Activated CD8-positive, alpha-beta memory T cell treated with anti-CD3 and anti-CD28 coated beads for 1 hour (primary cell): ENCODE measurements at places on chromosomes 6 and 20.

- no peak for DNase-seq
Measured at GRCh38 chr6:153411070-153411648, 280.1 kb upstream of the RGS17 start.

DNA sequence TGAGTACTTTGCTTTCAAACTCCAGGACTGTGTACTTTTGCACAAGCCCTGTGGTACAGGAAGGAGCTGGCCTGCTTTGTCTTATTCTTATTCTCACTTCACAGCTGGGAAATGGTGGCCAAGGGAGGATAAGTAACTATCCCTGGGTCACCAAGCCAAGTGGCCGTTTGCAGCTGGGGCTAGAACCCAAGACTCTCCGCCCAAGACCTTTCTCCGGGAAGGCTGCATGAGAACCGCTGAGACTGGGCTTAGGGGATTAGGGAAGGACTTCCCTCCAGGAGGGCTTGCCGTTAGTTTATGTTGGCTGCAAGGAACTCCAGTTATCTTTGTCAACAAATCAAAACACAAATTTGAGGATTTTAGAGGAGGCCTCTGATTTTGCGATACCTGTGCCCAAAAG, 343.2 kb upstream of the RNF24 start:
- DNase-seq: no peak

GRCh38 chr6:65646544-65646943, 60.5 kb downstream of the EYS start:
- DNase-seq: no peak

GRCh38 chr20:15842872-15843271, 730.4 kb downstream of the KIF16B start:
- no peak for DNase-seq

DNA sequence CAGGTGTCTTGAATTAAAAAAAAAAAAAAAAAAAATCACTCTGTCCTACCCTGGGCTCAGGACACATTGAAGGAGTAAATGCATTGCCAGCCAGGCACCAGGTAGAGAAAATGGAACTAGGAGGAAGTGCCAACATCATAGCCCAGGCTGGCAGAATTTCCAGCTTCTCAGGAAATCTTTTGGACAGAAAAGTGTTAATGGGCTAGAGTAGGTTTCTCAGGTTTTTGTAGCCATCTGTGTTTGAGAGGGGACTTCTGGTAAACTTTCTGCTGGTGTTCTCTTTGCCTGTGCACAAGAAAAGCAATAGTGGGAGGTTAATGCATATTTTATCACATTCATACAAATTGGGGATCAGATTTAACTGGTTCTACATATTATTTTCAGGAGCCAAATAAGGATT, 678.3 kb upstream of the NRSN1 start:
- DNase-seq: no peak

DNA sequence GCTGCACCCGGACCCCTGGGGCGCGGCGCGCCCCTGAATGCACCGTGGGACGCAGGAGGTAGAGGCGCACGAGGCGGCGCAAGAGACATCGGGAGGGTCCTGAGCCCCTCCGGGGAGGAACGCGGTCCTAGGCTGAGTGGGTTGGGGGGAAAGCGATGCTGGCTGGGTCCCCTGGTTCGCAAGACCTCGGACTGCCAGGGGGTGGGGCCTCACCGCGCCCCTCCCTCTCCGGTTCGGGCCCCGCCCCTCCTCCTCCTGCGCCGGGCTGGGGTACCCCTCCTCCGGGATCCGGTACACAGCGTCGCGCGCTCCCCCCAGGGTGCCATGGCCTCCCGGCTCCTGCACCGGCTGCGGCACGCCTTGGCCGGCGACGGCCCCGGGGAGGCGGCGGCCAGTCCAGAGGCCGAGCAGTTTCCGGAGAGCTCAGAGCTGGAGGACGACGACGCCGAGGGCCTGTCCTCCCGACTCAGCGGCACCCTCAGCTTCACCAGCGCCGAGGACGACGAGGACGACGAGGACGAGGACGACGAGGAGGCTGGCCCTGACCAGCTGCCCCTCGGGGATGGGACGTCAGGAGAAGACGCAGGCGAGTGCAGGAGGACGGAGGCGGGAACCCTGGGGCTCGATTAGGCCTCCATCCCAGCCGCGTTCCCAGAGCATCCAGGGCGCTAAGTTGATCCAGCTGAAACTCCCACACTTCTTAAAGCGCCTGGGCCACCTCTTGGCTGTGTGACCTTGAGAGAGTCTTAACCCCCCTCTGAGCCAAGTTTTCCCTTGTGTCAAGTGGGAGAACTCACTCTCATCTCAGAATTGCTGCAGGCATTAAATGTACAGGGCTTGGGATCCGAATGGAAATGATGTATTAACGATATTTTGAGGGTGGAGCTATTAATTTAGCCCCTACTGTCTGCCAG, 541 bp downstream of the SNX21 start:
- no peak for DNase-seq

DNA sequence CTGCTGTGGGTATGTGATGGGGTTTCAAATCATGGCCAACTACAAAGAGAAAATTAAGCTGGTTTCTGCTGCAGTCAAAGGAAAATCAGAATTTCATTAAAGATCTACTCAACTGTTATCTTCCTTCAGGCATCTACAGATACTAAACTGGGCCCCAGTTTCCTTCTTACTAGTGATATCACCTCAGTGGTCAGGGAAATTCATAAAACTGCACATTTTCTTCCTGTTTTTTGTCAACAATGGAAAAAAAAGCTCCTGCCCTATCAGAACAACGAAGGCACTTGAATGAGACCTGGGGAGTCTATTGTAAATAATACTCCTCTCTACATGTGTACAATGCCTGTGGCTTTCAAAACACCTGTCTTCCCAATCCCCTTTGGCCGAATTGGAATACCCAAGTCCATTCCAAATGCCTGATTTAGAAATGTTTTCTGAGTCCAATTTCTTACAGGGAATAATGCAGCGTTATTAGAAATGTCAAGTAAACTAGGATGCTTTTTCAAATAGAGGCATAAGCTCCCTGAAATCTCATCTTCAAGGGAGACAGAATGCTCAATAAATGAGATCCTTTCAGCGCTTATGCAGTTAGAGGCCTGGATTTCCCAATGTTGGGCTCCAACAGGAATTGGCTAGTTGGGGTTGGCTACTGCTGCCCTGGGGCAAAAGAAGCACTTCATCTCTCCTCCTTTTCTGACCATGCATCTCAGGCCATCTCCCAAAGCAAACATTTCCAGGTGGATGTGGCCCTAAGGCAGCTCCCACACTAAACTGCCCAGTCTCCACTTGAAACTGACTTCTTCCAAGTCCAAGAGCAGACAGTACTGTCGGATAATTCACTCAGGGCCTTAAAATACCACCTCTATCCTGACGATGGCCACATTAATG, 143.3 kb downstream of the NFATC2 start:
- no peak for DNase-seq

DNA sequence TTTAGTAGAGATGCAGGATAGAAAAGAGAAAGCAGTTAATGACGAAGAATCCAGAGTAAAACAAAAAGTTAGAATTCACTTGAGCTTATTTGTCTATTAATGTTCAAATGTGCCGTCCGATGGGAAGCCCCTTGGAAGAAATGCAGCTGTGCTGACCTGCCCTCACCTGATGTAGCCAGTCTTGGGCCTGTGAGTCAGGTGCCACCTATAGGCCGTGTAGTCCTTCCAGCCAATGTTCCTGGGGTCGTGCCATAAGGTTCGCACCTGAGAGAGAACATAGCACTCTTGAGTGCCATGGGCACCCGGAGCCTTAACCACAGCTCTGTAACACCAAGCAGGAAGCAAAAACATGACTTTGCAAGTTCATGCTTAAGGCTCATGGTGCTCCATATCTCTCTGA, 32.4 kb downstream of the THBS2 start:
- no peak for DNase-seq

GRCh38 chr20:50540620-50541605, 30.7 kb downstream of the PTPN1 start:
- no peak for DNase-seq

- no peak for DNase-seq
Measured at GRCh38 chr6:19303383-19303782, 533.8 kb upstream of the ID4 start.

GRCh38 chr20:36924167-36925045, 27.1 kb downstream of the SAMHD1 start:
- DNase-seq: no peak

DNA sequence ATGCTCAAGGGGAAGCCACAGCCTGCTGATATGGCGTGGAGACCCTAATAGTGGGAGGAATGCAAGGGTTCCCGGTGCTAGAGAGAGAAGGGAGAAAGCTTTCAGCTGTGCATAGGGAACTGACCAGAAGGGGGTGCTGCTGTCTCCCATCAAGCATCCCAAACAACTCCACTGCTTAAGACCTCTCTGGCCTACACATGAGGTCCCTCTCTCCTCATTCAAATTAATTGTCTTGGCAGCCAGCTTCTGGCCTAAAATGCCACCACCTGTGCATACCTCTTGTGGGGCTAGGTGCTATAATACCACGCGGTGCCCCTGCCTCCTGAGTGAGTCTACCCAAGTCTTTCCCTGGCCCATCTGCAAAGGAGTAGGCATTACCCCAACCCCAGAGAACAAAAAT, 14.5 kb downstream of the ADISSP start:
- DNase-seq: peak; percentile 33

- DNase-seq: no peak
Measured at GRCh38 chr6:161411265-161411944, 137.5 kb upstream of the AGPAT4 start.

DNA sequence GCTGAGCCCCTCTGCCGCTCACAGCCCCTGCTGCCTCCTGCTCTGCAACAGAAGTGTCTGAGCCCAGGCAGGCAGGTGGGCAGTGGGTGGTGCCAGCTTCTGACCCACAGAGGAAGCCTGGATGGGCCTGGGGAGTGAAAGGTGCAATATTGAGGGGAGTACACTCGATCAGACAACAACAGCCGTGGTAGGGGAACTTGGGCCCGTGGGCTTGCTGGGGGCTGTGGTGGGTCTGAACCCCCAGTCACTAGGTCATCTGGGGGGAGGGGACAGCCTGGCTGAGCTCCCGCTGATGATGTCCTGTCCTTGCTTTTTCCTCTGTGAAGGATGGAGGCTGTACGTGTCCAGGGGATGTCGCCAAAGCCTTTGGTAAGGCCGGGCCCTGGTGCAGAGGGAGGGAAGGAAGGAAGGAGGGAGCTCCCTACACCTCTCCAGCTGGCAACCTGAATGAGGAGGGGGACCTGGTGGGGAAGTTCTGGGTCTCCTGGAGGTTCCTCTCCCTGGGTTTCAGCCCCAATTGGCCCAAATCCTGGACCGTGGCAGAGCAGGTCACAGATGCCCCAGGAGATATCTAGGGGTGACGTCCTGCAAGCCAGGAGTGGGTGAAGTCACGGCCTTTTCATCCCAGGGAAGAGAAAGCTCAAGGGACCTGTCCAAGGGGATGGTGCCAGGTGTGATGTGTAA, 47.2 kb downstream of the GMPR start:
- DNase-seq: no peak

DNA sequence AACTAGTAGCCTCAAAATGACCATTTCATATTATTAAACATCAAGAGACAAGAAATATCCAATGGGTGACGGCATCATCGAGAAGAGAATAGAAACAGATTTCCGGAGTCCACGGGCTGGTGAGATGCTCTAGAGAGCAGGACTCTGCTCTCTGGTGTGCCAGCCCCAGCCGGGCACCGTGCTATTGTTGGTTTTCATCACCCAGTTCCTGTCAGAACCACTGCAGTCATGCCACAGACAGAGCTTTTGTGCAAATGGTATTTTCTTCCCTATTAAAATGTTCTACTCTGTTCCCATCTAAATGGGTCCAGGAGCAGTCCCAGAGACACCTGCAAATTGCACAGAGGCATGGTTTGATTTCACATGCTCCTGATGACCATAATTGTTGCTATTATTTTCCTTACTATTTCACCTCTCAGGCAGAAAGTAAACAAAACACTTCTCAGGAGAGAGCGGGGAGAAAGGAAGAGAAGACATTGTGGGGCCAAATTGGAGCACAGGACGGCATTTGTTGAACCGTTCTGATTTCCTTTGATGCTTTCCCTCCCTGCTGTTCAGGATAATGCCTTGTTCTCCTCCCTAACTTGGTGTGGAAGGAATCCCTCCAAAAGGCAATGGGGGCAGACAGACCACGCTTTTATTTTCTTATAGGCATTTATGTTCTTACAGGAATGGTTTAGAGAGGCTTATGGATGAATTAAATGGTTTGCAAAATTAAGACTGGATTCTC, 11.4 kb upstream of the RAMACL start:
- DNase-seq: no peak

DNA sequence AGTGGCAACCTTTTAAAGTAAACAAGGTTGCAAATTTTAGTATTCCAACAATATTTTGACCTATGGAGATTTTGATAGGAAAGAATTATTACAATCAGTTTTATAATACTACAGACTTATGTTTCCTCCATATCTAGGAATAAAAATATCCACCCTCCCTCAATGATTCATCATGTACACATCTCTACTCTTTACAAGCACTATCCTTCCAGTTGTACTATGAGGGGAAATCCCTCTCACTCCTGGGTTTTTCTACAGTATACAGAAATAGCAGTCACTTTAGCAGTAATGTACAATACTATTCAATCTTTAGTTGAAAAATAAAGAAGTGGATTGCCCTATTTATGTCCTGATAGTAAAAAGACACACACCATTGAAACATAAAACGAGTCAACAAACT, 46.3 kb upstream of the SCML4 start:
- no peak for DNase-seq

DNA sequence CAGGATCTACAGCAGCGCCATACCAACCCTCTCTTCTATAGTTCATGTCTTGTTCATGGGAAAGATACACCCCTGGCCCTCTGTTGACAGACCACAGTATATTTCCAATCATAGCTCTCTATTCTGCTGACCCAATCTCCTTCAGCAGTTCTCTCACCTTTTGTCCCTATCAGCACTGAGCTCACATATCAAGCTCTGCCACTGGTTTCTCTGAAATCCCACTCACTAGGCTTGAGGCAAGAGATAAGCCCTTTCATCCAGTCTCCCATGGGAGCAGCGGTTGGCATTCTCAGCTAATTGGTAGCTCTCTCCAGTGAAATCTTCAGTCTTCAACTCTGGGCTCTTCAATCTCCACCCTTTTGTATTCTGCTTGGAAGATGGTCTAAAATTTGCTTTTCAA, 313.4 kb downstream of the GJA1 start:
- no peak for DNase-seq

- no peak for DNase-seq
Measured at GRCh38 chr20:23164176-23164601, 78.1 kb upstream of the CD93 start.

DNA sequence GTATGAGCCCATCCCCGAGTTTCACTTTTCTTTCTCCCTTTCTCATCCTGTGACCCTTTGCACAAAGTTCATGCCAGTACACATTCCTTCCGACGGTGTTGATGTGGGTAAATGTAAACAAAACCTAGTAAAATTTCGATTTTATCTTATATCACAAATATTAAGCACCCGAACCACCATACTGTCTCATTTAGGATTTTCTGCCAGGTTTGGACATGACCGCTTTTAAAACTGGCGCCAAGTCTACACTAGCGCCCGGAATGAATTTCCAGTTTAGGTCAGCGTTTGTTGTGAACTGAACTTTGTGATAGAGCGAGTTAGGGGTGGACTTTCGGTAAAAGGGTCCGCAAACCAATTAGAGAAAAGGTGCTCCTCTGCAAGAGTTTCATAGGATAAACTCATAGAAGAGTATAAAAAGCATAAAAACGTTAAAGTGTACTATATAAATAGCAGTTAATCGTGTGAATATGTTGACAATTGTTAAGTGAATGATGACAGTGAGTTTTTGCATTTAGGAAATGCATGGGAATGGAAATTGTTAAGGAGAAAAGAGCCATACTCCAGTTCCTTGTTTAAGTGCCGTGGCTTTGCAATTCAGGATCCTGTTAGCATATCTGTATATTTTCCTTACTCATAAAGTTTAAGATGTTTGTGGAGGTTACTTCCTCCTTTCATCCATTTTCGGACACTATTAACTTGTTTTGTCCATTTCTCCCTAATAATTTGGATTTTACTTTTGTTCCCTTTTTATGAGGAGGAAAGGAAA, 937 bp downstream of the AKAP7 start:
- no peak for DNase-seq
